Activated T-cell treated with anti-CD3 and anti-CD28 coated beads, Interleukin-2, amount 50 U/mL, for 72 hours (primary cell): ENCODE measurements at places on chromosomes 16 and 17. TPM values are rescaled to one million over a fixed set of nuclear protein-coding genes. Genes with fewer than 3 reads are reported as not detected.

CNTD1 gene
- 0.22 TPM for total RNA-seq

TPSD1 gene
- total RNA-seq: not detected

NOD2 gene
- total RNA-seq: 13.0 TPM

CCDC40 gene
- total RNA-seq: 1.3 TPM

- DNase-seq: no peak
Observed at GRCh38 chr16:47888142-47888541, 267.7 kb downstream of the ABCC12 start.

- DNase-seq: no peak
Observed at GRCh38 chr16:82900559-82900958, 273.8 kb downstream of the CDH13 start.

TMED6 gene
- 3.7 TPM for total RNA-seq

MYO15A gene
- total RNA-seq: 2.7 TPM

DNA sequence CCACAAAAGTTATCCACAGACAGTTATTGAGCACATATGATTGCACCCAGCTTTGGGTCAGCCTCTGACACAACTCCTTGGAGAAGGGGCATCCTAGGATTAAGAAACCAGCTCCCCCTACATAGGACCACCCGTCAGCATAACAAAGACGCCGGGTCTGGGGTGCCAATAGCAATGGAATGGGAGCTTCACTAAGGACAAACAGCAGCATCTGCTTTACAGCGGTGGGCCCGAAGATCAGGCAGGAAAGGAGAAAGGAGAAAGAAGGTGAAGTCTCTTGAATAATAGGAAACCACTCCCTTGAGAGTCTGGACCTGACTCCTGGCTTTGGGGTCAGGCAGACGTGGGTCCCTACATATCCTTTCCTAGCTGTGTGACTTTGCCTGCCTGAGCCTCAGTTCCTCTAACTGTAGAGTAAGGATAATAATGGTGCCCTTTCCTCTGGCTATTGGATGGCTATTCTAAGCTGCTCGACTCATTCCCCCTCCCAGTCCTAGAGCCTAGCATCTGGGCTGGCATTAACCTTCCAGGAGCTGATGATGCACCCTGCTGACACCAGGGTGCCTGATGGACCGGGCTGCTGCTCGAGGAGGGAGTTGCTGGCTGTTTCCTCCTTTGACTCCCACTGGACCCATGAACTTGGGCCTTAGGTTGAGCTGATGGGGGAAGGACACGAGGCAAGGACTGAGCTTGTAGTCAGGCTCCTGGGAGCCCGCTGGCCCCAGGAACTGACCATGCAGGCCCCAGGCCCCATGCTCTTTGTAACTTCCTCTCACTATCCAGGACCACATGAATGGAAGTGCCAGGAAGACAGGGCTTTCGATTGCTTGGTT, 94.2 kb downstream of the C16orf78 start:
- DNase-seq: no peak

GRCh38 chr16:86509759-86510464, 415 bp upstream of the FOXF1 start:
- DNase-seq: no peak

EVPLL gene
- not detected for total RNA-seq

DNA sequence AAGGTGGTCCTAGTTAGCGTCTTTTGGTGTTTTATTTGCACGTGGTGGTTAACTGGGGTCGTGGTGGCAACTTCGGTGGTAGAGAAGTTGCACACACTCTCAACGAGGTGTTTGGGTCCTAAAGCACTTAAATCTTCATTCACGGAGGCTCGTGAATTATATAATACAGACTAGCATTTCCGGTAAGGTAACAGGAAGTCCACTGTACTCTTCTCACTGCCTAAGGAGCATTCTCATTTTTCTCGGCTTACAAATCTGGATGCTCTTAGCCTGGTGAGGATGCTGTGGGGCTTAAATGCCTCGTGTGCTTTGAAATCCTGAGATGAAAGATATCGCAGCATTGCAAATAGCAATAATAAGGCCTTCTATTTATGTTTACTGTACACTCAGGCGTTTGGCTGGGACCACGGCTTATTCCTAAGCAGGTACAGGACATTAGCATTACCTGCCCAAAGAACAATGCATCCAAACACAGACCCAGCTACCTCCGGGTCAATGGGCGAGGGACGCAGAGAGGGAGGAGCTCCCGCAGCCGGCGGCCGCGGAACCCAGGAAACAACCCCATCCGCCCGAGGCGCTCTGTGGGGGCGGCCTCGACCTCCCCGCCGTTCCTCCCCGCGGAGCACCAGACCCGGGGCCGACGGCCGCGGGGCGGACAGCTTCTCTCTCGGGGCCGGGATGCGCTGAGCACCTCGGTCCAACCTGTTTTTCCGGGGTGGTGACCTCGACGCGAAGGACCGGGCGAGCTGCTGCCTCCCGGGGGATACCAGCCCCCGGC, 856 bp downstream of the DNAJA2 start:
- DNase-seq: peak; percentile 71

DNA sequence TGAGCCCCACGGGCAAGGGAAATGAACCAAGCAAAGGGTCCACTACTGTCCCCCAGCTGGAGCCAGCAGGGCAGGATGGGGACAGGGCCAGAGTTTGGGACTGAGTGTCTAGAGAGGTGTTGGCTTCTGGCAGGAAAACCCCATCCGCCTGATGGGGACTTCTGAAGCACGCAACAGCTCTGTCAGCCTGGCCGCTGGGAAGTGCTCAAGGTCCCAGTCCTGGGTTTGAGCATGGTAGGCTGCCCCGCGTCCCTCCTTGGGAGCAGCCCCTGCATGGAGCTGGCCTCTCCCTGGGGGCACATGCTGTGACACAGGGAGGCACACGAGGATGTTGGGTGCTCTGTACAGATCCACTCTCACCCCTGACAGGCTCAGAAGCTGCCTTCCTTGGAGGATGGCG, 14.6 kb downstream of the ACE start:
- DNase-seq: no peak

- DNase-seq: peak; percentile 60
Observed at GRCh38 chr16:87203060-87203656, 114.0 kb downstream of the C16orf95 start.

- no peak for DNase-seq
Observed at GRCh38 chr16:84460406-84461028, 43.9 kb downstream of the MEAK7 start.

TBC1D26 gene
- total RNA-seq: 0.74 TPM

- DNase-seq: no peak
Observed at GRCh38 chr16:80670170-80670865, 129.5 kb downstream of the DYNLRB2 start.

GRCh38 chr16:72963533-72964315, 84.2 kb downstream of the ZFHX3 start:
- no peak for DNase-seq

DNA sequence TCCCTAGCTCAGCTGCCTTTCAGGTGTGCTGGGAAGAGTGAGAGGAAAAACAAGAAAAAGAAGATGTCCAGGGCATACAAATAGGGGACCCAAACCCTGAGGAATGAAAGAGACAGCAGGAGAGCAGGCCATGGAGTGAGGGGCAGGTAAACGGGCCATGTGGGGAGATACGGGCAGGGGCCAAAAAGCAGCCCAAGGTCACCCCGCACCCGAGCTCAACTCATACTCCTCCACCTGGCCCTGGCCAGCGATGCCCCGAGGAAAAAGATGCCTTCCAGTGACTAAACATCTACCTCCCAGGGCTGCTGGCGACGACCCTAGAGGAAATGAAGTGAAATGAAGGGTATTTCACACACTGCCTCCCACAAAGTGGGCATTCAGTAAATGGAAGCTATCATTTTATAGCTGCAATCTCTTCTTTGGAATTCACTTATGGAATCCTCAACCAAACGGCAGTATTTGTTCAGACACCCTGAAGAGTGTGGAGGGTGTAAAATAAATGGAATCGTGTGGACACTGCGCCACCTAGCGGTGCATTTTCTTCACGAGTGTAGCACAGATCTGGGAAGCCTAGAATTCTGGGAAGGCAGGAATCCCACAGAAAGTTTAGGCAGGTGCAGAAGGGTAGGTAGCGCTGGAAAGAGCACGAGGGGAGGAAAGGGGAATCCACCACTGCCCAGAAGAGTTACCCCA, 14.9 kb downstream of the ELAC2 start:
- DNase-seq: peak; percentile 38

DNA sequence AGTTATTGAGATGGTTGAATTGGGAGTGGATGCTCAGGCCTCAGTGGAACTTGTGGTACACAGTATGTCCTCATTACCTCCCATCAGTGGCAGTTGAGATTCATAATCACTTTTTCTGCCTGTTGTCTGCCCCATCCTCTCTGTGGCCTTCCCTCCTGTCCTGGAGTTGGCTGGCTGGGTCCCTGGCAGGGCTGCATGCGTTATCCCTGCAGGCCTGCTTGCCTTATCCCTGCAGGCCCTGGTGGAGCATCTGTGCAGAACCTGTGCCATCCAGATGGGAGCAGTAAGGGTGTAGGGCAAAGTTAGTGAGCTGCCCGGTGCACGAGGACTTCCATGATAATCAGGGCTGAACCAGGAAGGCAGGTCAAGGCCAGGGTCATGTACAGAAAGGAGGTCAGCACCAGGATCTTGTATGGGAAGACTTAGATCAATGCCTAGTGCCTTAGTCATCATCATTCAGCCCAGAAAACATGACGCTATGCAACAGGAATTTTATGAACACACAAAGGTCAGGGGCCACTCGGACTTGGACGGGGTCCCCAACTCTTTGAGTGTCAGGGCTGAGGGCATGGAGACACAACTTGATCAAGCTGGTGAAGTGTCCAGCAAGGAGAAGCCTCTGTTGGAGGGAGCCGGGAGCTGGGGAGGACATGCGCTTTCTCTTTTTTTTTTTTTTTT, 47.2 kb downstream of the ABCC1 start:
- no peak for DNase-seq

GRCh38 chr17:55693254-55694216, 29.1 kb downstream of the TMEM100 start:
- DNase-seq: no peak

DNA sequence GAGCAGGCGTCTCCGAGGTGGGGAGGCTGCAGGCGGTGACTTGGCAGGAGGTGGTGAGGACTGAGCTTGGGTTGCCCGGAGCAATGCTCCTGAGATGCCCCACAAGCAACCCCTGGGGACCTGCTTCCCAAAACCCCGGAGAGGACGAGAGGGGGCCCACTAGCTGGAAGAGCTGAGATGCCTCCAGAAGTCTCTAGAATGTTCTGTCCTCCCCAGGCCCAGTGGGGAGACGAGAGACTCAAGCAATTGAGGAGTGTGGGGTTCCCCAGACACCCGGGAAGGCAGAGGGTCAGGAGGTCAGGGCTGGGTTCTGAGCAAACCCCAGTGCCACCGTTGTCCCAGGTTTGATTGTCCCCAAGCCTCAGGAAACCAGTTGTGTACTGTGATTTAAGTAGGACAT, 21.2 kb upstream of the ATP2C2 start:
- DNase-seq: no peak

DNA sequence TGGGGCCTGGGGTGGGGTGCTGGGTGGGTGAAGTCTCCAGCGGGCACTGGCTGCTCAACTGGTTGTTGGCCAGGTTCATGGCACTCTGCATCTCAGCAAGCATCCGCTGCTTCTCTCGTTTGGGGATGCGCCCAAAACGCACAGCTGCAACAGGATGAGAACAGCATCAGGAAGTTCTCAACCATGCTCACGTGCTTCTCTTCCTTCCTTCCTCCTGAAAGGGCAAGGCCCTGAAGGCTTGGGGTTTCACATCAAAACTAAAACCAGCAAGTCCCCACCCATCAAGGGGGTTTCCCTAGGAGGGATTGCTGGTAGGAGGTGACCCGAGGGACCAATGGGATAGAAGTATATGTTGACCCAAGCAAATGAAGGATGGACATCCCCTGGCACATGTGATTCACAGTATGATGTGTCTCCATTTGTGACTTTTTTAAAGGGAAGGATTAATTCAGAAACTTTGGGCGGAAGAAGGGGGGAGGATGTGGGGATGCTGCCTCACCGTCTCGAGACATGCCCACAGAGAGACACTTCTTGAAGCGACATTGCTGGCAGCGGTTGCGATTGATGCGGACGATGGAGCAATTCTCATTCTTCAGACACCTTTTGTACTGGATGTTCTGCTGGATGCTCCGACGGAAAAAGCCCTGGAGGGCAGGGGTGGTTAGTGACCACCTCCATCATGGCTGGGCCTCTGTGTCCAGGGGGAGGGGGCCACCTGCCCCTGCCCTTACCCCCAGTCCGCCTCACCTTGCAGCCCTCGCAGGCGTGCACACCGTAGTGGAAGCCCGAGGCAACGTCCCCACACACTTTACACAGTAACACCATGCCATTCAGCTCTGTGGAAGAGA, 4.2 kb downstream of the NR1D1 start:
- DNase-seq: peak; percentile 89

DNA sequence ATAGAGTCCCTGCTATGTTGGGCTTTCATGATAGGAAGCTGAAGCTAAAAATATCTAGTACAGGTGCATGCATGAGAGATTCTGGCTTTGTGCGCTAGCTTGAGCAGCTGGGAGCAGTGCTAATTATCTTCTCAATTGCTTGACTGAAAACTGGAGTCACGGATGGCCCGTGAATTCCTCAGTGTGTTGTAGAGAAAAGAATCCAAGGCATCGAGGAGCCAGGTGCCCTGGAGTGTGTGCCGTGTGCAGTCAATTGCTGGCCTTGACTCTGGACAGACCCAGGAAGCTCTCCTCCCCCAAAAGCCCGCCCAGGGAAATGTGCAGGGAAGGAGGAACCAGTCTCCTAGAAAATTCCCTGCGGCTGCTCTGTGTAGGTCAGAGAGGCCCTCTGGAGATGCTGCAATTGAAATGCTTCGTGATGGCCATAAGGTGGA, 14.2 kb downstream of the LGALS3BP start:
- no peak for DNase-seq

RHBDF1 gene
- 0.31 TPM for total RNA-seq

DNA sequence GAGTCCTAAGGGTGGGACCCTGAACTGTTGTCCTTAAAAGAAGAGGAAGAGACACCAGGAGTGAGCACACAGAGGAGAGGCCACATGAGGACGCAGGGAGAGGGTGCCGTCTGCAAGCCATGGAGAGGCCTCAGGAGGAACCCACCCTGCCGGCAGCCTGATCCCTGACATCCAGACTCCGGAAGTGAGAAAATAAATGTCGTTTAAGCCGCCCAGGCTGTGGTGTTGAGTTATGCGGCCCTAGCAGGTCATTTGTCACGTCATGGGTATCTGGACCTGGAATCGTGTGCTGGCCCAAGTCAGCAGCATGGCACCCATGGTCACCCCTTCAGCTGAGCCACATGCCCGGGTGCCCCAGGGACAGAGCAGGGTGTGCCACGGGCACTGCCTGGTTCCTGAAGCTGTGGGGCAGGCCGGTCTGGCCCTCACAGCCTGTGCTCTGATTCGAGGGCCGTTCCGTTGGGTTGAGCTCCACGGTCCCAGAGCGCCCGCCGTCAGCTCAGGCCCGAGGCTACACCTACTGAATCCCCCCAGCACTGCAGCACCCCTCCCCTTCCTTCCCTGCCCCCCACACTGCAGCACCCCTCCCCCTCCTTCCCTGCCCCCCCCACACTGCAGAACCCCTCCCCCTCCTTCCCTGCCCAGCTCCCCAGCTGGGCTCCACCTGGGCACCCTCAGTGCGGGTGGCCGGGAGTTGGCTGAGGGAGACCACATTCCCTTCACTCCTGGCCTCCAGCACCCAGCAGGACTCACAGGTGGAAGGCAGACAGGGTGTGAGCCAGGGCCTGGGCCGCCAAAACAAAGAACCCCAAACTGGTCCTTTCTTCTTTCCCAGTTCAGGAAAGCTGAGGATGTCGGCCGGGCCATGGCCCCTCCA, 2.7 kb upstream of the CCDC57 start:
- no peak for DNase-seq

HEATR9 gene
- 1.8 TPM for total RNA-seq

TNFAIP1 gene
- 22.1 TPM for total RNA-seq

- no peak for DNase-seq
Observed at GRCh38 chr16:73131156-73131862, 83.4 kb upstream of the ZFHX3 start.
